ENCODE measurements at places on chromosomes 3 and 15.

DNA sequence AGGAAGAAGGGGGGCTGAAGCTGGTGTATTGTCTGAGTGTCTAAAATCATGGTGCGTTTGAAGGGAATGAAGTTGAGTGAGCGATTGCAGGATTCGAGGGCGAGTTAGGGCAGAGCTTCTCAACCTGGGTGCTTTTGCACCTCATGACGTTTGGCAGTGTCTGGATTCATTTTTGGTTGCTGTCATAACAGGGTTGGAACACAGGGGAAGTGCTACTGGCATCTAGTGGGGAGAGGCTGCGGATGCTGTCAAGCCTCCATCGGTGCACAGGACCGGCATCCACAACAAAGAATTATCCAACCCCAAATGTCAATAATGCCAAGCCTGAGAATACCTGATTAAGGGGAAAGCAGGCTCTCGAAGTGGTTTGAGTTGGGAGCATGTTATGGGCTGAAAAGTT, 120.0 kb downstream of the SLCO3A1 start:
- DNase-seq, result no peak

- no peak for DNase-seq
Measured at GRCh38 chr3:155443815-155444214, 150.3 kb upstream of the STRIT1 start.

DNA sequence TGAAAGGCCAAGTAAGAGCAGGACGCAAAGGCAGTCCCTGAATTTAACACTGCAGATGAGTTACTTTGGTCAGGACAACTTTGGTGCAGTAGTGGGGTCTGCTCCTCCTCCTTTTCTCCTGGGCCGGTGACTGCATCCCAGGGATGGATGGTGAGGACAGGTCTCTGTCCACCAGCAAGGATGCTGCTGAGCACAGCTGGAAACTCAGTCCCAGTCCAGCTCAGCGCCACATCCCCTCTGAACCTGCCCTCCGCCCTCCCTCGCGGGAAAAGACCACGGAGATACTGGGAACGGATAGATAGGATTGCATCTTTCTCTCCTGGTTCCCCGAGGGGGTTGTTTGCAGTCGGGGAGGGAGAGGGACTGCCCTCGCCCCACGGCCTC, 13.8 kb downstream of the GRAMD2A start:
- DNase-seq, result no peak

DNA sequence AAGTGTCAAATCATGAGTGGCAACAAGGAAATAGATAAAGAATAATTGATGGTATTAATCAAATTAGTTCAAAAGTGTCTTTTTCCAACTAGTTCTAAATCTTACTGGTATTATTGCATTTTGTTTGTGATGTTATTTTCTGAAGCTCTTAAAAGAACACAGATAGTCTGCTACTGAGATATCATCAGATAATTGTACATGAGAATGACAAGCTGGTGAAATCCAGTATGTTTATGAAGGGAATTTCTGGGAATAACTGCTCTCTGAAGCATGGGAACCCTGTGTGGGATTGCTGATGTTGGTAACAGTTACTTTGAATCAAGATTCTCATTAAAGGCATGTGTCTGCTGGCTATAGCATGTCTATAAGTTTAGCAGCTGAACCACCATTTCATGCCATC, 190.3 kb upstream of the CDIN1 start:
- no peak for DNase-seq

- peak; percentile 51 for DNase-seq
Measured at GRCh38 chr3:131688370-131688769, 185.6 kb upstream of the MRPL3 start.

- DNase-seq, result no peak
Measured at GRCh38 chr3:139894643-139894989, 40.4 kb upstream of the CLSTN2 start.

- no peak for DNase-seq
Measured at GRCh38 chr15:58065445-58066041, at the start of gene ALDH1A2. ALDH1A2 (minus strand) TSS chr15:58065711; CDS start chr15:58065650, 61 bp downstream.

DNA sequence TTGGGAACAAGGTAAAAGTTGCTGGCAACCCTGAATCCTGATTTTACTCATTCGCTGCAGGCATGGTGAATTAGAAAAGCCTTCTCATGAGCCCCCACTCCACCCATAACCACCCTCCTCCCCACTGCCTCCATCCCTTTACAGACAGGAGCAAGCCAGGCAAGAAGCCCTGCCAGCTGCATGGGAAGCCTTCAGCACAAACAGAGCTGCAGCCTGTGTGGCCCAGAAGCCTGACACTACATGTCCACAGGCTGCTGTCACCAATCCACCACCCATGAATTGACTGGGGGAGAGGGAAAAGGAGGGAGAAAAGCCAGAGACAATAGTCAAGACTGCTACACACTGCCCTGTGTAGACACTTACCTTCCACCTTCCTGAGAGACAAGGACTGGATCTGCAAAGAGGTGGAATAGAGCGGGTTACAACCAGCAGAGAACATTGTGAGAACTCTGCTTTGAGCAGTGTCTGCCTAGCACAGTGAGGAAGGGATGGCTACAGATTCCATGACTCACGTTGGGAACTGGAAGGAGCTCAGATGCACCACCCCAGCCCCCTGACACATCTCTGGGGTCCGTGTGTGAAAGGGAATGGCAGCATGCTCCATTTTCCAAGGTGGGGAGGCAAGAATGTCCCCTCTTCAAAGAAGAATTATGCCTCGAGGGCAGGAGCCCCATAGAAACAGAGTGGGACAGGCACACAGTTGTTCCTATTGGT, 33.9 kb downstream of the DZIP1L start:
- peak; percentile 87 for DNase-seq

DNA sequence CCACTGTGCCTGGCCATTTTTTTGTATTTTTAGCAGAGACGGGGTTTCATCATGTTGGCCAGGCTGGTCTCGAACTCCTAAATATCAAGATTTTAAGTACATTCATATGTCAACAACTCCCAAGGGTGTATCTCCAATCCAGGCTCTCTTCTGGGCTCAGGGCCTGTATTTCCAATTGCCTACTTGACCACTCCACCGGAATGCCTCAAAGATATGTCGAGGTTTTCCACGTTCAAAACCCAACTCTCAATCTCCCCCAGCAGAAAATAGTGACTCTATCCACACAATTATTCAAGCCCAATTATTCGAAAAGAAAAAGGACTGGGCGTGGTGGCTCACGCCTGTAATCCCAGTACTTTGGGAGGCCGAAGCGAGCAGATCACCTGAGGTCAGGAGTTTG, 1.9 kb upstream of the KNSTRN start:
- no peak for DNase-seq

DNA sequence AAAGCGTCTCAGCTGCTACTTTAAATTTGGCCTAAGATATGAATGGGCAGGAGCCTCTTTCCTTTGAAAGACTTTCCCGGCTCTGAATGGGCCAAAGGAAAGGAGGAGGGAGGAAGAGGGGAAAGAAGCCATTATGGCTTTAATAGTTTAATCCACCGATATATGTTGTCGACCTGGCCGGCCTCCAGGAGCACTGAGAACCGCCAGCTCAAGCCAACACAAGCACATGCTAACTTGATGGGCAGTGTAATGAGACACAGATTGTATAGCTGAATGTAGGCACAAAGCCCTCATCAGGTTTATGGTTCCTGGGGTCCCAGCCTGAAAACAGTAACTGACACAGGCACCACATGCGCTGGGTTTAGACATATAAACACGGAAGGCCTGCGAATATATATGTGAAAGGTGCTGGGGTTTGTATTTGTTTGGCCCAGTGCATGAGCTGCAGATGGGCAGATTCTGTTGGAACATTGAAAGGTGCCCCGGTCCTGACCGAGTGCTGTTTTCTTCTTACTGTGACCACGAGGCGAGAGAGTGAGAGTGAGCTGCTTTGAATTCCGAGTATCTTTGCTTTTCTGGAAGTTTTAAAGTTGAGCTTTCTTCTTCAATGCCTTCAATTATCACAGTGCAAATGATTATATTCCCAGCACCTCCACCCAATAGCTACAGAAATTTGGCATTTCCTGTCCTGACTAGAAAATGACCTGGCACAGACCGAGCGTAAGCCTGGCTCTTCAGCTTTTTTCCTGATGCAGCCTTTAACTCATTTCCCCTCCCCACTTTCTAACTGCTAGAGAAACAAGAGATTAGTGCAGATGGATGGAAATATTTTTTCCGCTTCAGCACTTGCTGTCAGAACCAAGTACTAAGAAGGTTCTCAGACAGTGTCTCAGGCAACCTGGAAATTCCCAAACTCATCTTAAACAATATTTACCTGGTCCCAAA, 267.3 kb downstream of the RORA start:
- no peak for DNase-seq

DNA sequence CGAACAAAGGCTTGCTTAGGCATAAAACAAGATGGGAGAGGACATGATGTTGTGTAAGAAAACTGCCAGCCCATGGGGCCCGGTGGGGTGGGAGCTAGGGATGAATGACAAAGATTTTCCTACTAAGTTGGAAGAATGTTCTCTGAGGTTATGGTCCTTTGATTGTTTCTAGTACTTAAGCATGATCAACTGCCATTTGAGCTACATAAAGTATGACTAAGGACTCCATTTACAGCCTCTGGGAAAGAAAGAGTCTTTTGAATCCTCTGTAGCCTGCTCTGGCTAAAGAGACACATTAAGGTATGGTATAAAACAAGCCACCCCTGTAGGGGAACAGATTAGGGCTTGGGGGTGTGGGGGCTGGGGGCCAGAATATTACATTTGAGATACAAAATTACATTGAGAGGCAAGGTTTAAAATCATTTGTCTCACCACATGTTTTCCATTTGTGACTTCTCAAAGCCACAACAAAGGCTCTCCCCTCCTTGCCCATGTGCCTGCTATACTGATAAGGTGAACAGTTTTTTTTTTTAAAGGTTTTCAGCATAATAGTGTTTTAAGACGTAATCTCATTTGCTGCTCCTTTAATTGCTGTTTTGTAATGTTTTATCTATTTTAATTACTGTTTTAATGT, 323.4 kb downstream of the CHST2 start:
- DNase-seq, result peak; percentile 64

GRCh38 chr15:56640549-56640948, 92.8 kb downstream of the ZNF280D start:
- no peak for DNase-seq

- no peak for DNase-seq
Measured at GRCh38 chr3:181698263-181698954, 13.3 kb upstream of the SOX2 start.

GRCh38 chr15:22778796-22779195, 7.6 kb upstream of the NIPA1 start:
- DNase-seq, result no peak

DNA sequence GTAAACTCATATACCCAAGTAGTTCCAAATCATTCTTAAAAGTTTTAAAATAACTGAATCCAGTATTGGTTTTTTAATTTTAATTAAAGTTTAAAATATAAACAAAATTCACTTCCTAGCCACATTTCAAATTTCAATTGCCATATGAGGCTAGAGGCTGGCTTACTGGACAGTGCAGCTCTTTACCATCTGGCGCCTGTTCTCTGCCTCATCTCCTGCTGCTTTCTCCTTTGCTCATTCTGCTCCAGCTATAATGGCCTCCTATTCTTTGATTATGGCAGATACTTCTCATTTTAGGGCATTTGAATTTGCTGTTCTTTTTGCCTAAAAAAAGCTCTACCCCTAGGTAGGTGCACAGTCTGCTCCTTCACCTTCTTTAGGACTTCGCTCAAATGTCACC, 19.1 kb downstream of the ARMC8 start:
- no peak for DNase-seq

- DNase-seq, result no peak
Measured at GRCh38 chr15:29873264-29873663, 51.0 kb upstream of the TJP1 start.

- no peak for DNase-seq
Measured at GRCh38 chr3:197422506-197422905, 124.1 kb upstream of the DLG1 start.

DNA sequence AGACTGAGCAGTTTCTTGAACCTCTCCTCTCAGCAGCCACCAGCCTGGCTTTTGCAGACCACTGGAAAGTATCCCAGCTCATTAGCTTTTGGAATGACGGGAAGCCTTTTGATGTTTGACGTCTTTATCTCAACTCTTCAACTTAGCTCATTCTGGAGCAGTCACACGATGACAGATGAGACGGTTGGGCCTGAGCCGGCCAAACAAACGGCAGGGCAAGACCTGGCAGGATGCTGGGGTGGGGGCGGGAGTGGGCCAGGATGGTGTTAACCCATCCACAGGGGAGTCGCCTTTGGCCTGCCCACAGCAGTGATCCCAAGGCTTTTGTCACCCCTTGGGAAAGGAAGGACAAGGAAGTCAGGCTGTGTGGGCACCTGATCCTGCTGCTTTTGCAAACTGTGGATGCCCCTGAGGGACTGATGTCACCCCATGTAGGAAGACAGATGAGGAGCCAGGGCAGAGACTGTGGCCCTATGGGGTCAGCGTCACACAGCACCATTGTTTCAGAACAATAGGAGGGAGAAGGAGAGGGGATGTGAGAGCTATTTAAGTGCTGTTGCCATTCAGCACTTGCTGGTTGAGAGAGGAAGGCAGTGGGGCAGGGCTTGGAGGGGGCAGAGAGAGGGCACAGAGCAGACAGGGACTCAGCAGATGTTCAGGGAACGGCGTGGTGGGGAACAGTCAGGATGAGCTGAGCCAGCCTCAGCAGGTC, 121.9 kb upstream of the CTDSPL start:
- DNase-seq, result no peak

- no peak for DNase-seq
Measured at GRCh38 chr3:98013411-98014267, 21.5 kb downstream of the GABRR3 start.

GRCh38 chr3:44042772-44043171, 198.9 kb upstream of the TOPAZ1 start:
- no peak for DNase-seq

DNA sequence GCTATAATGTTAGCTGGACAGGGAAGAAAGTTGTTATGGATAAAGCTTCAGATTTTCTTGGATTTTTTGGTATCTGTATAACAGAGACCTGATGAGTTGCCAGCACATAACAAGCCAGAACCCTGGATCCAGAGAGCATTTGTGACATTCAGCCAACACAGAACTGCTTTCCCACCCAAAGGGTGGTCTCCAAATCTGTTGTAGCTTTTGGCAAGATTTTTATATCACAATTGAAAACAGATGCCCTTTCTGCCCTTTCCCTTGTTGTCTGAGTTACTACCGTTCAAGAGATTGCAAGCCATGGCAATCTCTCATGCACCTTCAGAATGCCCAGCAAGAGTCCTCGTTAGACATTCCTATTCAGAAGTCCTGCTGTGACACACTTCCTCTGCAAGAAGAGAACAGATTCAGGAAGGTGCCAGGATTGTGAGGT, 107.6 kb upstream of the FGF7 start:
- DNase-seq, result peak; percentile 36

DNA sequence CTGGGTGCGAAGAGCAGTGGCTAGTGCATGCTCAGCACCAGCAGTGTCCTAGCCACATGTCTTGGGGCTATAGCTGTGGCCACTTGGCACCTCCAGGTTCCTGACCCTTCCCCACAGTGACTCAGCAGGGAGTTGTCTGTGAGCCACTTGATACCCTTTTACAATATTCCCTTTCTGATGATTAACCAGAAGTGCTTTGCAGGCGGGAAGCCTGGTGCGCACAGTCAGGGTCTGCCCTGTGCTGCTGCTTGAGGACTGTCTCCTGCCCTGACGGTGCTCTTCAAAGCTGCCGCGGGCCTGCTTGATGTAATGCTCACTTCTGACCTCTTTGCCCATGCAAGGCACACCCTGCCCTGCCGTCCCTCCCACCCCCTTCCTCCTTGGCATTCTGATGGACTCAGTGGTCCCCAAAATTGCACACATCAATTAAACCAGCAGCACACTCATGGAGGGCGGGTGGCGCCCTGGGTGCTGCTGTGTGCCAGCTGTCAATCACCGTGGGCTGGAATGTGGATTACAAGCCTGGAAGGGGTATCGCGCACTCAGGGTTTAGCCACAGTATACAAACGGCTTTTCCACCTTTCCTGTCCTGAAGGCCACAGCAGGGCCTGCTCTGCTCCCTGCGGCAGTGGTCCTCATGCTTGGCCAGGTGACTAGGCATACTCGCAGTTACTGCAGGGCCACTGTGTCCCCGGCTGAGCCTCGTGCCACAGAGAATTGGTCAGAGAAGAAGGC, 40.9 kb upstream of the PCSK6 start:
- no peak for DNase-seq

All from astrocyte of the spinal cord (primary cell).